ENCODE measurements at places on chromosomes 16 and 17.

- DNase-seq = no peak
Measured at GRCh38 chr16:77408607-77409006, 26.2 kb downstream of the ADAMTS18 start.

DNA sequence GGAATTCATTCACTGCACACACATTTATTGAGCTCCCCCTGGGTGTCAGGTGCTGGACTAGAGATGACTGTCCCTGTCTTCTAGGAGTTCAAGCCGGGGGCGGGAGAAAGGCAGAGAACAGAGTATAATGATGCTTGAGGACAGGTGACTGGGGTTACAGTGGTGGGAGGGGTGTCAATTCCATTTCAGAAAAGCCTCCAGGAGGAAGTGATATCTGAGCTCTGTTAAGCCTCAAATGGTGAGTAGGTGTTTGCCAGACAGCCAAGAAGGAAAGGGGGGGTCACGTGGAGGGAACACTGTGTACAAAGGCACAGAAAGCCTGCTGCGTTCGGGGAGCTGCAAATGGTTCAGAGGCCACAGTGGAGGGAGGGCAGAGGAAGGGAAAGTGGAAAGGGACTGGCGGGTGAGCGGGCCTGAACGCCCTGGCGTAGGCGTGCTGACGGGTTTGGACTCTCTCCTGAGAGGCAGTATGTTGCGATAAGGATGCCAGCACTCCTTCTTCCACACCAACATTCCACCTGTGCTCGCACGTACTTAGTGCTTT lies 9.7 kb upstream of the NXPH3 start:
- no peak for DNase-seq

DNA sequence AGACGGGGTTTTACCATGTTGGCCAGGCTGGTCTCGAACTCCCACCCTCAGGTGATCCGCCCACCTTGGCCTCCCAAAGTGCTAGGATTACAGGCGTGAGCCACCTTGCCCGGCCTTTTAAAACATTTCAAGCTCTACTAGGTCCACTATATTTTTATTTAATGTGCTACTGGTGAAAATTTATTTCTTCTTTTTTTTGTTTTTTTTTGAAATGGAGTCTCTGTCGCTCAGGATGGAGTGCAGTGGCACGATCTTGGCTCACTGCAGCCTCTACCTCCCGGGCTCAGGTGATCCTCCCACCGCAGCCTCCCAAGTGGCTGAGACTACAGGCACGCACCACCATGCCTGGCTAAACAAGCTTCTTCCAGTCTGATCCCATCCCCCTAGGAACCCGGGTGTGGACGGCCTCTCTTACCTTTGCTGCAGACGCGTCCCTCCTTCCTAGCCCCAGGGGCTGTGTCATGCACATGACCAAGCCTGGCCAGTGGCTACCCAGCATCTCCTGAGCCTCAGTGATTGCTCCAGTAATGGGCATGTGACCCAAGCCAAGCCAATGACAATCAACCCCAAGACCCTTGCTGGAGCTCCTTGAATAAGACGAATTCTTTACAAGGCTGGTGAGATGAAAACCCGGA lies 40.1 kb upstream of the LITAF start:
- DNase-seq = no peak

DNA sequence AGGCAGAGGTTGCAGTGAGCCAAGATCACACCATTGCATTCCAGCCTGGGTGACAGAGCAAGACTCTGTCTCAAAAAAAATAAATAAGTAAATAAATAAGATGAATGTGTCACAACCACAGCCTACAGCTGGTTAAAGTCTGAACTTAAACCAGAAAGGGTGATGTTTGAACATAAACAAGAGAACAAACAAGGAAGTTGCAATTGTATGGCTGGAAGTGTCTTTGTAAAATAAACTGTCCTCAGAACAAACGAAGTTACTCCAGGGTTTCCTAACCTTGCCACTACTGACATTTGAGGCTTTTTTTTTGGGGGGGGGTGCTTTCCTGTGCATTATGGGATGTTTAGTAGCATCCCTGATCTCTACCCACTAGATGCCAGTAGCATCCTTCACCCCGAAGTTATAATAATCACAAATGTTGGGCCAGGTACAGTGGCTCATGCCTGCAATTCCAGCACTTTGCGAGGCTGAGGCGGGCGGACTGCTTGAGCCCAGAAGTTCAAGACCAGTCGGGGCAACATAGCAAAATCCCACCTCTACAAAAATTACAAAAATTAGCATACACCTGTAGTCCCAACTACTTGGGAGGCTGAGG lies 119.2 kb downstream of the XYLT1 start:
- no peak for DNase-seq

GRCh38 chr17:50593321-50593720 lies 32.8 kb downstream of the CACNA1G start:
- no peak for DNase-seq

- DNase-seq = no peak
Measured at GRCh38 chr17:7686222-7687071, 843 bp downstream of the TP53 start.

DNA sequence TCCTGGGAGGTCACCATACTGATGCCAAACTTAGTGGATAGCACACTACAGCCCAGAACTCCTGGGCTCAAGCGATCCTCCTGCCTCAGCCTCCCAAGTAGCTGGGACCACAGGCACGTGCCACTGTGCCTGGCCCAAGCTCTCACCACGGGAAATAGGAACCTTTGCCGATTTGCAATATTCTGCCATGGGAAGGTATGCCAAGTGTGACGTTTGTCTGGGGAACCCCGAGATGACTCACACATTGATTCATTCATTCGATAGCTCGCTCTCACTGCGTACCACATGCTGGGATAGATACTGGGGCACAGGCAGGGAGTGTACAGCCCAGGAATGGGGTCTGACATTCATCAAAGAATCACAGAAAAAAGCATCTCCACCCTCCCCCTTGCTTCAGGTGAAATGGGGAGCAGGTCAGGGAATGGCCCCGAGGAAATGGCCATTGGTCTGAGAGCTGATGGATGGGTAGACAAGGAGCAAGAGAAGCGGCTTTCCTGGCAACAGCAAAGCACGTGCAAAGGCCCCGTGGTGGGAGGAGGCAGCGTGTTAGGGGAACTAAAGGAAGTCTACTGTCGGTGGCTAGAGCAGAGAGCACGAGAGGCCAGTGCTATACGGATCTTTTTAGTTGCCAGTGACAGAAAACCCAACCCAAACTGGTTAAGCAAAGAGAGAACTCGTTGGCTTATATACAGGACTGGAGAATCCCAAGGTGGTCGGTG lies 44.1 kb downstream of the DNAH17 start:
- no peak for DNase-seq

GRCh38 chr16:78903237-78903636 lies 697.3 kb downstream of the MAF start:
- no peak for DNase-seq

DNA sequence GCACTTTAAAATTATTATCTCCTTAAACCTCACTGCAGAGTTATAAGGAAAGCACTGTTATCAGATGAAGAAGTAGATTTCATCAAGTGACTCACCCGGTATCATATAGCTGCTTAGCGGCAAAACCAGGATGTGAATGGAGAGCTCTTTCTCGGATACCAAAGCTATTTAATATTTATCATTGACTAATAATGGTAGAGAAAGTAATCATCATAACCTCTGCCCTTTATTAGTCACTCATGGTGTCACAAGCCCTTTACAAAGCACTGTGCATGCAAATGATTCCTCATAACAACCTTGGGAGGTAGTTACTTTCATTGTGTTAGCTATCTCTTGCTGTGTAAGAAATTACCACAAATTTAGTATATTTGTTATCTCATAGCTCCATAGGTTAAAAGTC lies 592.9 kb downstream of the MAF start:
- no peak for DNase-seq

DNA sequence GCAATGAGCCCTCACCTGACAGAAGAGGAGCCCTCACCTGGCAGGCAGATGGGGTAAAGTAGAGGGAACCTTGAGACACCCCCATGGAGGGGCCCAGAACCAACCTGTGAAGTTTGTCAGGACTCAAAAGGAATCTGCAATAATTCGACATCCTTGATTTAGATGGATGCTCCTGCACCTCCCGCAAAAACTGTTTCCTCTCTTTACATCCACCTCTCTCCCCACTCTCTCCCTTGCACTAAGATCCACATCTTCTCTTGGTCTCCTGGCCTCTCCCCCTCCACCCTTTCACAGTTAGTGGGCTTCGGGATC lies 34.9 kb upstream of the RBFOX3 start:
- DNase-seq = no peak

- DNase-seq = no peak
Measured at GRCh38 chr16:85728879-85729278, 22.0 kb downstream of the C16orf74 start.

GRCh38 chr17:8153957-8154607 lies 1.9 kb upstream of the PER1 start:
- peak; percentile 78 for DNase-seq

- DNase-seq = no peak
Measured at GRCh38 chr17:32261936-32262510, 3.6 kb upstream of the RHBDL3 start.

GRCh38 chr17:16467886-16468285 lies 24.1 kb downstream of the LRRC75A start:
- DNase-seq = no peak

DNA sequence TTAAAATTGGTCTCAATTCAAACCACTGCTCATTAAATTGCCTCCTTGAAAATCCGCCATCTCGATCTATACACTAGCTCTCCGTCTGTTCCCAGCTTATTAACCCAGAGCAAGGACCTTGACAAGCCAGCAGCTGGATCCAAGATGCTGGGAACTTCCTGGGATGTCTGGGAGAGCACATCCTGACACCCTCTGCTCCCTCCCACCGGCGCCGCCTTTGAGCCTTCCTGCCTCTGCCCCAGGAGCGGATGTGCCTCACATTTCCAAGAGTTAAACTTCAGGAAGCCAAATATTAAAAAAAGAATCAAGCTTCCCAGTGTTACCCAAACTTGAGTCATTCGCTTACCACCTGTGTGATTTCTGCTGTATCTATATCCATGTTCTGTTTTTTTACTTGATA lies 107.9 kb downstream of the HAPSTR1 start:
- DNase-seq = no peak

DNA sequence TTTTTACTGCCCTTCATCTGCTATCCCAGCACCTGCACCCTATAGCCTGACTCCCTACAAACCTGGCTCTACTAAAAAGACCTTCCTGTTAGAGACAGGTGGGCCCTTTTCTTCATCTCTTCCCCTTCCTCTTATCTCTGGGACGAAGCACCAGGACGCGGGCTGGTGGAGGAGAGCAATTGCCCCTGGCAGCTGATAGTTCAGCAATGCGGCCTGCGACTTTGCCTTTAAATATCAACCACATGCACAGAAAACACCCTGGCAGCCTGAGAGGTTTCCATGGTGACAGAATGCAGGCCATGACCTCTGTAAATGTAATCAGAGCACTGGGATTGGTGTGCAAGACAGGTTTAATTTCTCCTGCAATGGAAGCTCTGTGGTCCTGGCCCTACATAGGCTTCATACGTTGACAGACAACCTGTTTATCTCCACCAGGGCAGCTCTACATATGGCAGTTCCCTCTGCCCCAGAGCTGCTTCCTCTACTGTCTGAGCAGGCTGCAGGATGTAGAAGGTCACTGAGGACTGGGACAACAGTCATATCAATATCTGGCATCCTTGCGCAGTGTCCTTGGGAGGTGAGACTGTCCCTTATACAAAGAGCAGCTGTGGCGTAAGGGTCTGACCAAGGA lies 10.0 kb upstream of the SKAP1 start:
- DNase-seq = no peak

- no peak for DNase-seq
Measured at GRCh38 chr17:47352848-47353247, 29.1 kb downstream of the EFCAB13 start.

GRCh38 chr17:50547736-50548083 lies 736 bp downstream of the SPATA20 start:
- DNase-seq = no peak

- no peak for DNase-seq
Measured at GRCh38 chr16:3656491-3657468, 2.3 kb downstream of the DNASE1 start.

- DNase-seq = no peak
Measured at GRCh38 chr16:69199382-69199781, 12.4 kb downstream of the SNTB2 start.

- DNase-seq = no peak
Measured at GRCh38 chr17:77391668-77392375, 251.1 kb downstream of the SEC14L1 start.

DNA sequence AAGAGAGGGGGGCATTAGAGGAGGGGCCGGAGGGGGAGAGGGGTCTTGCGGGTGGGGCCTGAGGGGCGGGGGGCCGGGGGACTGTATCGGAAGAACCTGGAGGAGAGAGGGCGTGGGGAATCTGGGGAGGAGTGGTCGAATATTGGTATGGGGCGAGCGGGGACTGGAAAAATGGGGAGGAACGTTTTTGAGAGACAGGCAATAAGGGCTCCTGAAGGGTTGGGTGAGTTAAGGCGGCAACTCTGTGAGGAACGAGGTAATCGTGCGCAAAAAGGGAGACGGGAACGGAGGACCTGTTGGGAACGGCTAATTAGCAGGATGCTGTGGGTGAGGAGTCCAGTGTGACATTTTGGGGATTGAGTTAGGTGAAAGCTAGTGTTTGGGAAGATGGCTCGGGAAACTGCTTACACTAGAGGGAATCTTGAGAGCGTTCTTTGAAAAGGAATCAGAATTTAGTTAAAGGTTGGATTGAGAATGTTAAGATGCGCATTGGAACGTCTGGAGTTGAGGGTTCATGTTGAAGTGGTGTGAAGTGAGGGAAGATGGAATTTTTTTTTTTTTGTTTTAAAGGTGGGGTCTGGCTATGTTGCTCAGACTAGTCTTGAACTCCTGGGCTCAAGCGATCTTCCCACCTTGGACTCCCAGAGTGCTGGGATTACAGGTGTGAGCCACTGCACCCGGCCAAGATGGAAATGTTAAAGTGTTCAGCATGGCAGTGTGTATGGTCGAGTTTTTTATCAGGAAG lies 662 bp downstream of the WIPF2 start:
- no peak for DNase-seq

GRCh38 chr16:62021161-62021581 lies 15.1 kb downstream of the CDH8 start:
- DNase-seq = no peak

DNA sequence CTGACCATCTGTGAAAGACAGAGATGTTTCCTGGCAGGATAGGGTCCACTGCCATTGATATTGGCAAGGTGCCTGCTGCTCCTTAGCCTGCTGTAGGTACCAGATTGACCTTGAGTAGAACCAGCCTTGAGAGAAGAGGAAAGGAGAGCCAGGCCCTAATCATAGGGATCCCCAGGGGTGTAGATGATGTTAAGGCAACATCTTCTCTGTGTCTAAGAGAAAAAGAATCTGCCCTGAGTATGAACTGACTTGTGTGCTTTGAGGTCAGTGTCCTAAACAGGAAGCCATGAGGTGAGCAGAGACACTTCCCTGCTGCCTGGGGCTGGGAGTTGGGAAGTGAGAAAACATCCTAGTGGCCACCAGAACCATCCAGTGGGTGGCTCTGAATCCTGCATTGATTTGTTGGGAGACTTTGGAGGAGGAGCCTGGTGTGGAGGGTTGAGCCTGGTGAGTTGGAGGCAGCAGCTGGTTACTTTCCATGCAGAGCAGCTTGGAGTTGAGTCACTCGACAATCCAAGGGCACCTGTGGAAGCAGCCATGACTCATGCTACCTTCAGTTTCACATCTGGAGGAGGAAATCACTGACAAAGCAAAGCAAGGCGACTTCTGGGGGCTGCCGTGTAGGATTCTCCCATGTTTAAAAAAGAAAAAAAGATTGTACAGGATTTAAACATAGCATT lies 47.8 kb downstream of the BMERB1 start:
- DNase-seq = peak; percentile 49

All from 8988T (cell line).